A549 treated with AZD2906 at 1 μM for 4 hours (cell line): ENCODE measurements at places on chromosomes 5 and 9. TPM values are rescaled to one million over a fixed set of nuclear protein-coding genes. Genes with fewer than 3 reads are reported as not detected.

Gene PLEKHG4B
- total RNA-seq: 1.00 to 2.0 TPM (median 1.7 TPM) in 5 replicates

Gene MLLT3
- total RNA-seq: 14.6 to 17.4 TPM (median 16.7 TPM) in 5 replicates

Gene PCDHB4
- total RNA-seq: 0.03 to 0.12 TPM (median 0.06 TPM) in 5 replicates

Gene NTNG2
- total RNA-seq: 1.1 to 2.1 TPM (median 1.3 TPM) in 5 replicates

Gene SURF4
- 187 to 197 TPM (median 194 TPM) in 5 replicates for total RNA-seq

Gene CD72
- 0.15 to 0.22 TPM (median 0.17 TPM) in 4 of 5 replicates, not detected in the other for total RNA-seq

Gene NAIP
- total RNA-seq: 0.32 to 0.46 TPM (median 0.40 TPM) in 5 replicates

Gene SLC36A2
- total RNA-seq: not detected in 5 replicates

Gene ATP10B
- total RNA-seq: not detected in 5 replicates

Gene PCDHGB3
- total RNA-seq: 0.11 to 0.23 TPM (median 0.14 TPM) in 5 replicates

Gene C9orf50
- 0.08 to 0.16 TPM in 2 of 5 replicates, not detected in the others for total RNA-seq

Gene DRD1
- total RNA-seq: 0.02 to 0.11 TPM (median 0.05 TPM) in 5 replicates

Gene TOR4A
- total RNA-seq: 18.3 to 26.4 TPM (median 25.4 TPM) in 5 replicates

Gene SOX30
- 0.03 TPM in 1 of 5 replicates, not detected in the others for total RNA-seq

Gene ADAMTS12
- 5.5 to 7.2 TPM (median 7.0 TPM) in 5 replicates for total RNA-seq

Gene NPDC1
- 37.5 to 92.6 TPM (median 80.3 TPM) in 5 replicates for total RNA-seq

Gene FSTL4
- total RNA-seq: 4.1 to 5.1 TPM (median 4.9 TPM) in 5 replicates

Gene TTC16
- 0.02 to 0.06 TPM (median 0.05 TPM) in 5 replicates for total RNA-seq

Gene TERT
- total RNA-seq: 2.3 to 3.1 TPM (median 2.8 TPM) in 5 replicates

Gene LCN1
- total RNA-seq: 0.17 to 0.26 TPM (median 0.20 TPM) in 3 of 5 replicates, not detected in the others

Gene LCN15
- 0.05 to 0.09 TPM (median 0.09 TPM) in 3 of 5 replicates, not detected in the others for total RNA-seq

Gene ENTREP1
- 0.74 to 0.80 TPM (median 0.78 TPM) in 5 replicates for total RNA-seq

Gene MEIKIN
- not detected in 5 replicates for total RNA-seq

Gene TYRP1
- 0.17 TPM in 1 of 5 replicates, not detected in the others for total RNA-seq

Gene OMD
- not detected in 5 replicates for total RNA-seq

Gene CRHBP
- total RNA-seq: 0.06 to 0.17 TPM (median 0.08 TPM) in 4 of 5 replicates, not detected in the other

Gene TRPM6
- total RNA-seq: 1.7 to 2.3 TPM (median 1.9 TPM) in 5 replicates

Gene MOB3B
- total RNA-seq: 9.7 to 14.1 TPM (median 11.0 TPM) in 5 replicates

Gene ARID3C
- total RNA-seq: 0.11 to 0.32 TPM (median 0.17 TPM) in 5 replicates

Gene TPRN
- 8.2 to 12.3 TPM (median 11.7 TPM) in 5 replicates for total RNA-seq

Gene TLX3
- not detected in 5 replicates for total RNA-seq

Gene NTRK2
- 0.01 to 0.03 TPM (median 0.02 TPM) in 5 replicates for total RNA-seq

Gene DMRT2
- total RNA-seq: 0.03 to 0.10 TPM (median 0.08 TPM) in 3 of 5 replicates, not detected in the others

Gene SPAAR
- total RNA-seq: 0.05 to 0.09 TPM (median 0.06 TPM) in 4 of 5 replicates, not detected in the other

Gene OBP2B
- not detected in 5 replicates for total RNA-seq

Gene FGF18
- 2.2 to 4.0 TPM (median 3.2 TPM) in 5 replicates for total RNA-seq

Gene MORN5
- not detected in 5 replicates for total RNA-seq

Gene TEX48
- total RNA-seq: not detected in 5 replicates

Gene UNC13B
- total RNA-seq: 9.7 to 12.2 TPM (median 10.8 TPM) in 5 replicates

Gene CNTNAP3
- total RNA-seq: 8.0 to 10.7 TPM (median 8.8 TPM) in 5 replicates

Gene LCN6
- not detected in 5 replicates for total RNA-seq

Gene OGN
- not detected in 5 replicates for total RNA-seq

Gene TMEFF1
- 0.46 to 1.4 TPM (median 1.2 TPM) in 5 replicates for total RNA-seq

Gene CNTRL
- 4.3 to 6.7 TPM (median 5.5 TPM) in 5 replicates for total RNA-seq
